Stimulated activated CD4-positive, alpha-beta T cell treated with anti-CD3 and anti-CD28 coated beads, TNF-alpha, amount 100 ng/mL, for 48 hours (primary cell): ENCODE measurements at places on chromosomes 13 and 19.

DNA sequence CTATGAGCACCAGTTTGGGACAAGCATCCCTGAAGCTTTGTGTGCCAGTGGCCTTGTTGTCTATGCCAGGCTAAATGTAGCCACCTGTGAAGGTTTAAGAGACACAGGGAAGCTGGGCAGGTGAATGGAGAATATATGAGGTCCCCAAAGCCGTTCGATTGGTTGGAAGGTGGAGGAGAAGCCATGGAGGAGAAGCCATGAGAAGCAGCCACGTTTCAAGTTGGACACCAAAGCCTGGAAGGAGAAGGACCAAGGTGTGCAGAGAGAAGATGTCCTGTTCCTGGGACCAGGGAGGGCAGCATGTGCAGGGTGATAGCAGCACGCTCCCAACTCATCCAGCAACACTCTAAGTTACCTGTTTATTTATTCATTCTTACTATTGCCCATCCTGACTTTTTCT, 432.3 kb upstream of the TSHZ3 start:
- no peak for DNase-seq

GRCh38 chr13:22726726-22727125, 454.1 kb upstream of the SGCG start:
- DNase-seq = no peak

- no peak for DNase-seq
These were observed at the start of gene CCL25 for GRCh38 chr19:8052464-8052859. CCL25 (plus strand) TSS chr19:8052760; CDS start chr19:8053050, 290 bp downstream.

GRCh38 chr13:103935117-103935516, 868.9 kb upstream of the SLC10A2 start:
- no peak for DNase-seq

DNA sequence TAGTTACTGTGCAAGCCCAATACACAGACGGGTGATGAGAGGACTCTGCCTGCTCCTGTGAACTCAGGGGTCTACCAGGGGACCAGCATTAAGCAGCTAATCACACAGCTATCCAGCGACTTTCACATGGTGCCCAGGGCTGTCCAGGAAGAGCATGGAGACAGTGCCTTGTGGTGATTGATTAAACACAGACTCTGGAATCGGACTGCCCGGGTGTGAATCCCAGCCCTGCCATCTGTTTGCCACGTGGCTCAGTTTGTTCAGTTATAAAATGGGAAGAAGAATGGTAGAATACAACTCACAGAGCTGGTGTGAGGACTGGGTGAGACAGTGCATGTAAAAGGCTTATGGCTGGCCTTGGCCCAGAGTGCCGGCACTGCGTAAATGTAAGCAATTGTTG, 42.1 kb upstream of the NPAS1 start:
- DNase-seq = no peak

- DNase-seq = no peak
These were observed 2.6 kb upstream of the TSHZ3 start for GRCh38 chr19:31351855-31352195.

GRCh38 chr19:13023656-13024055, 28.4 kb downstream of the NFIX start:
- DNase-seq = no peak

- no peak for DNase-seq
These were observed 506.6 kb downstream of the EFNB2 start for GRCh38 chr13:106028911-106029310.

DNA sequence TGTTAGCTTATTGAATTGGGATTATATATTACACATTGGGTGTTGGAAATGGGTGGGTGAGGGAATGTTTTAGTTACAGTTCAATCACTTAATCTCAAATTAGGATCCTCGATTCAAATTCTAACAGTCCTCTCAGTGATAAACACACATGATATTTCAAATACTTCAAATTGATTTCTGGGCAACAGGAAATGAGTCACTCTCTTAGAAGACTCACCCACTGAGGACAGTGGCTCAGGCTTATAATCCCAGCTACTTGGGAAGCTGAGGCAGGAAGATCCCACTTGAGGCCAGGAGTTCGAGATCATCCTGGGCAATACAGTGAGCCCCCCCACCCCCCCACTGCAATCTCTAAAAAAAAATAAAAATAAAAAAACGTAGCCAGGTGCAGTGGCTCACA, 435.3 kb downstream of the KLF12 start:
- DNase-seq = no peak

DNA sequence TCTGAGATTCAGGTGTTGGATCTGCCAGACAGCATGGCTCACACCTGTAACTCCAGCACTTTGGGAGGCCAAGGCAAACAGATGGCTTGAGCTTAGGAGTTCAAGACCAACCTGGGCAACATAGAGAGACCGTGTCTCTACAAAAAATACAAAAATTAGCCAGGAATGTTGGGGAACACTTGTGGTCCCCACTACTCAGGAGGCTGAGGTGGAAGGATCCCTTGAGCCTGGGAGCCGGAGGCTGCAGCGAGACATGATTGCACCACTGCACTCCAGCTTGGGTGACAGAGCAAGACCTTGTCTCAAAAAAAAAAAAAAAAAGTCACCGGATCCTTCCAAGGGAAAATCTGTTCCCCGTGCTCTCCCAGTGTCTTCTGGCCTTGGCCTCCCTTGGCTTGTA, 109.2 kb downstream of the IRS2 start:
- no peak for DNase-seq

GRCh38 chr13:93316841-93317240, 90.2 kb downstream of the GPC6 start:
- no peak for DNase-seq

GRCh38 chr13:50389726-50390125, 374.5 kb downstream of the KCNRG start:
- DNase-seq = no peak

GRCh38 chr13:110308656-110309359, 1.7 kb downstream of the COL4A2 start:
- no peak for DNase-seq

- no peak for DNase-seq
These were observed 26.1 kb upstream of the OR1M1 start for GRCh38 chr19:9060564-9061340.

DNA sequence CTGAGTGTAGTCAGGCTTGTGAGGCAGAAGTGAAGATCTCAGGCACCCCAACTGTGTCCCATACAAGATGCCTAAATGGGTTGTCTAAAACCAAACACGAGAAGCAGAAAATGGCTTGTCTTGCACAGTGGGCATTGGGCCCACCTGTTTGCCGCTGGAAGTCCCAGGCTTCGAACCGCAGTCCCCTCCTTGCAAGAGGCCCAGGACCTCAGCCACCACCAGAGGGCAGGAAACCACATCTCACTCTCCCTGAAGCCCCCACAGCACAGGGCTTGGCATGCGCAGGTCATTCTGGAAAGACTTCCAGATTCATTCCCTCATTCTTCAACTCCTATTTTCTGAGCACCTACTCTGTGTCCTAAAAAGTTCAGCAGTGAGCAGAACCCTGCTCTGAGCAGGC, 973.7 kb downstream of the UQCRFS1 start:
- DNase-seq = no peak
